ENCODE measurements at places on chromosomes 2 and 18. TPM values are rescaled to one million over a fixed set of nuclear protein-coding genes. Genes with fewer than 3 reads are reported as not detected.

Gene CCL20
- total RNA-seq, result 5.1 TPM

GRCh38 chr2:239457586-239458445 lies 57.0 kb upstream of the HDAC4 start:
- peak; percentile 21 for DNase-seq
- H3K27me3 ChIP-seq, result no peaks in the 10 kb centered on the region
- H3K4me1 ChIP-seq, result no peaks in the 10 kb centered on the region
- H3K36me3 ChIP-seq, result no peaks in the 10 kb centered on the region
- no peak overlapping the region for H3K27ac ChIP-seq

DNA sequence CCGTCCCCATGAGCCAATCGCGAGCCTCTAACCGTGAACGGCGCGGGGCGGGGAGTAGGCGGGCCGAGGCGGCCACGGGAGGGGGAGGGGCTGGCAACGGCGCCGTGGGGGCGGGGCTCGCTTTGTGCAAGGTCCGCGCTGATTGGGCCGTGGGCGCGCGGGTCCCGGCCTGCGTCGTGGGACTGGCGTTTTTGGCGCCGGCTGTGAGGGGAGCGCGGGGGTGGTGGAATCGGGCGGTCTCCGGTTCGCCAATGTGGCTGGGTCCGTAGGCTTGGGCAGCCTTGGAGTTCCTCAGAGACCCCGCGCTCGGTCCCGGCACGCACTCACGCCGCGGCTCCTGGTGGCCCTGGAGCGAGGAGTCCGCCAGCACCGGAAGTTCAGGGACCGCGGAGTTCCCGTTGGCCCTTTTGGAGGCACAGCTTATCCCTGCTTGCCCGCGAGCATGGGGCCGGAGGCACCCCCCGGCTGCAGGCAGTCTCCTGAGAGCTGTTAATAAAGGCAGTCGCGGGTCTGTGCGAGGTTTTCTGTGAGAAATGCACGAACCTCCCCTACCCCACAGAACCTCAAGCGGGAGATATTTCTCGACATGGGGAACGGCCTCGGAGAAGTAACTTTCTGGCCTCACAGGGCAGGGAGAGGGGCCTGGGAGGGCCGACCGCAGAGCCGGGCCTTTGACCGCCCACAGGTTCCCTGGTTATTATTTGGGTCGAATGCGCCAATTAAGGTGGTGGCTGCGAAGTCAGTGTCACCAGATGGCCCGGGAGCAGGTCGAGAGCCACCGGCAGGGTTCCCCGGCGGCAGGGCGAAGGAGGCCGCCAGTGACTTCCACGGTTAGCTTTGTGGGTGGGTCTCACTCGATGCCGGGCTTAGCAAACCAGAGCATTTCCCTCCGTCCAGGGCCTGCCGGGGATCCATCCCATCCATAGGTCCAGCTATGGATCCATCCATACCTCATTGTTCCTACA lies 574 bp upstream of the NCL start:
- peak overlapping the region; percentile 89 for H3K4me3 ChIP-seq
- H3K27me3 ChIP-seq, result no peaks in the 10 kb centered on the region
- H3K27ac ChIP-seq, result peak overlapping the region; percentile 99
- H3K4me1 ChIP-seq, result peaks cover 7% of the 10 kb centered on the region
- peak; percentile 99 for DNase-seq

Gene COL3A1
- 58.1 TPM for total RNA-seq

GRCh38 chr2:120345608-120346007 lies 328 bp upstream of the INHBB start:
- H3K27me3 ChIP-seq, result peaks cover 51% of the 10 kb centered on the region
- no peaks in the 10 kb centered on the region for H3K36me3 ChIP-seq
- H3K4me3 ChIP-seq, result peak overlapping the region; percentile 24
- no peak overlapping the region for H3K27ac ChIP-seq

All from Peyer's patch (tissue), 4 donors.